ENCODE measurements at places on chromosomes 3 and 15.
A peak's percentile ranks its signal among the peaks of the same experiment; 100 is the strongest.

DNA sequence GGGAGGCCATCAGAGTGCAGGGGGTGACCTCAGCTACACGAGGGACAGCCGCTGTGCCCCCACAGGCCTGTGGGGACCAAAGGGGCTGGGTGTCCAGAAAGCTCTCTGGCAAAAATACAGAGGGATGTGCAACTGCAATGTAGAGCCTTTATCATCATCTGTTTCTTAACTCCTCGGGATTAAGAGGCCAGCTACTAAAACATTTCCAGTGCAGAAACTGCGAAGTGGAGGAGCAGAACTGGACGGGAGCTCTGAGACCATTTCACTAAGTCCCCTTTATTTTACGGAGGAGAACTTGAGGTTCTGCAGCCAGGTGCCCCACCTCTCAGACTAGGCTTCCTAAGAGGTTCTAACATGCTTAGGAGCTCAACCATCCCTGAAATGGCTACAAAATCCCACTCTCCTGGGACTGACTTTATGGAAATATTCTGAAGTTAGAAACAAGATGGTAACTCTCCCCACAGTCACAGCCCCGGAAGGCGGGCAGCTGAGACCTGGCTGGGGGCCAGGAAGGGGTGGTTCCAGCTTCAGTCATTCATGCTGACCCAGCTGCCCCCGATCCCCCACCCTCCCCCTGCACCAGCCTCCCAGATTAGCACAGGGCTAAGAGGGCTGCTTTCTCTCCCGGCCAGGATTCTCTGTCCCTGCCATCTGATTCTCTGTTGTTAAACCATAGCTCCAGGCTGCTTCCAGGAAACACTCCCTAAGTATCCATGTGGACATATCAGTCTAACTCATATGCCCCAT, 40.3 kb downstream of the UMPS start:
- no peak for DNase-seq

GRCh38 chr3:48881652-48882114, 17.0 kb downstream of the SLC25A20 start:
- no peak for DNase-seq

DNA sequence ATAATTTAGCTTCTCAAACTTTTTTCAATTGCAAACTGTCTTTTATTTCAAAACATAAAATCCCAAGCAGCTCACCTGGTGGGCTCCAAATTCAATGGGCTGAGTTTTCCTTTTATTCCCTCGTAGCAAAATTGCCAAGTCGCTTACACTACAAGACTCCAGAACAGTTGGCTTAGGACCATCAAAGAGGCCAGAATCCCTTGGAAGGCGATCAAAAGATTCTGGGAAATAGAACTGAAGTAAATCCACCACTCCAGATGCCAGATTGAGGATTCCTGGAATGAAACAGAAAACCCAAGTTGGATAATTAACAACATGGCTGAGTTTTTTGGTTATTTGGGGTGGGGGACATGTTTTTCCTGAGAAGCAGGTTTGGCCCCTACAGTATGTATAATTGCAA, 87.7 kb upstream of the DCLK3 start:
- DNase-seq = peak; percentile 26

DNA sequence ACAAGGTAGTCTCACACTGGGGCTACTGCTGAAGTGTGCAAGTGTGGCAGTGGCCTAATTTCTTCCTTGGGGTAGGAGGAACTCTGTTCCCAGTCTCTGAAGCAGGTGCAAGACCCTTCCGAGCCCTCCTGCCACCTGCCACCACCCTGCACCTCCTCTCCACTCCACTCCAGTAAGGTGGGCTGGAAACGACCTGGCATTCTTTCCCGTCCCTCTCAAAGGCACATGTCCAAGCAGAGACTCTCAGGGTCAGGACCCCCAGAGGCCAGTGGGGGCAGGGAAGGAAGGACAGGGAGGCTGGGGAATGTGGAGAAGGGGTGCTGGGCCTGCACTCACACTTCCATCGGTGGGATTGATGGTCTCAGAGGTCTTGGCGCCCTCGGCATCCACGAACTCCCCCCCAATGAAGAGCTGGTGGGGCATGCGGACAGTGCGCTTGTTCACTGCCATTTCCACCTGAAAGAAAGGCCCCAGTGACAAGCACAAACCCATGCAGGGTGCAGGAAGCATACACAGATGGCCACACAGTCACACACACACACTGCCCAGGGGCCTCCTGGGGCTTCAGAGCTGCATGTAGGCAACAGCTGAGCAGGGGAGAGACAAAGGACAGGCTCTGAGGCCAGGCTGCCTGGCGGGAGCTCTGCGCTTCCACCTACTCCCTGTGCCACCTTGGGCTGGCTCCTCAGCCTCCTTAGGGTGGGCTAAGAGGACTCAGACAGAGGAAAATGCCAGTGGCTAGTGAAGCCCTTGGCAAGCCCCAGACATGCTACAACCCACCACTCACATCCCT, 43.8 kb downstream of the ALDH1L1 start:
- no peak for DNase-seq

DNA sequence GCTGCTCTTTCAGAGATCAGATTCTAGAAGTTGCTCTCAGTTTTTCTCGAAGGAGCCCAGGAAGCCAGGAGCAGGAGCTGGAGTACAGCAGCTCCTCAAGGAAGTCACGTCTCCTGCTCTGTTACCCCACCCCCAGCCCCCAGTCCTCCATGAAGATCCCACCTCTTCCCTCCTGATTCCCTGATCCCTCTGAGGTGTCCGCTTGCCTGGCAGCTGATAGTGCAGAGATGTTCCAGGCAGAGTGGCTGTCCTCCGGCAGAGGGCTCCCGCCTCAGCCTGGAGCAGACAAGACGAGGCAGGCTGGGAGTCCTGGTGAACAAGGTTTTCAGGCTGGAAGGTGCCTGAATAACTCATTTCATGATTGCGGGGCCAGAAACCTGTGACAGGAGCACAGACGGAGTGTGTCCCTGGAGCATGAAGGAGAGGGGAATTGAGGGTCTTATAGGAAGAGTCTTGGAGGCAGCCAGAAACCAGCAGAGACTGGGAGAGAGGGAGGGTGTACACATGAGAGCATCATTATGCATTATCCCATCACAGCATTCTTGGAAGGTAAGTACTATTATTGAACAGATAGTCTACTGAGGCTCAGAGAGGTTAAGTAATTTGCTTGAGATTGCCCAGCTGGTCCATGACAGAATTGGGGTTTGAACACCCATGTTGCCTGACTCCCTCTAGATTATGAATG, 1.2 kb downstream of the HRH1 start:
- peak; percentile 84 for DNase-seq

DNA sequence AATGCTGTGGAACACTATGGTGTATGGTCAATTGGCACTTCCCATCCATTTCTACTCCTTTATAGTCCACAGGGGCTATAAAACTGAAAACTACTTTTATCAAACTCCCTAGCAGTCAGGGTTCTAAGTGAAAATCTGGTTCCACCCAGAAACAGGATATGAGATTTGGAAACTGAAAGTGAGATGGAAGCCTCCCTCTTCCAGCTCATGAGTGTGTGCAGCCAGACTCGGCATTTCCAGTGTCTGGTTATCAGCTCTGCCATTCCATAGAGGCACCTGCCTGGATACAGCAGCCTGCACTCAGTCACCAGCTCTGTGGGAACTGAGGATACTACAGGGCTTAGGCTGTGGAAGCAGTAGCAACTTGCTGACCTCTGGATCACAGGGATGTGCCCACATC, 14.7 kb upstream of the PLA2G4F start:
- no peak for DNase-seq

- no peak for DNase-seq
These were observed 44.1 kb upstream of the TP63 start for GRCh38 chr3:189586941-189587663.

DNA sequence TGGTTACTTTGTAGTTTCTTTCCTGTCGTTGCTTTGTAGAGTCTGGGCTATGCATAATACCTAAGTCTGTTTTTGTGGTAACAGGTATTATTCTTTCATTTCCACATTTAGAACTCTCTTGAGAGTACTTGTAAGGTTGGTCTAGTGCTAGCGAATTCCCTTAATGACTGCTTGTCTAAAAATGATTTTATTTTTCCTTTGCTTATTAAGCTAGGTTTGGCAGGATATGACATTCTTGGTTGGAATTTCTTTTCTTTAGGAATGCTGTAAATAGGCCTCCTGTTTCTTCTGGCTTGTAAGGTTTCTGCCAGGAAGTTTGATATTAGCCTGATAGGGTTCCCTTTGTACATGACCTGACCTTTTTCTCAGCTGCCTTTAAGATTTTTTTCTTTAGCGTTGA, 70.1 kb upstream of the SGO1 start:
- DNase-seq = no peak

GRCh38 chr3:36135863-36136262, 244.4 kb upstream of the STAC start:
- DNase-seq = no peak

GRCh38 chr3:24264748-24265158, 229.9 kb downstream of the THRB start:
- DNase-seq = peak; percentile 47

GRCh38 chr15:42071717-42072116, 22.6 kb downstream of the PLA2G4D start:
- DNase-seq = no peak

All from AG10803 (cell line).